ENCODE measurements at places on chromosomes 1 and 21.

GRCh38 chr21:15329191-15329590 lies 264.4 kb upstream of the NRIP1 start:
- DNase-seq: no peak

DNA sequence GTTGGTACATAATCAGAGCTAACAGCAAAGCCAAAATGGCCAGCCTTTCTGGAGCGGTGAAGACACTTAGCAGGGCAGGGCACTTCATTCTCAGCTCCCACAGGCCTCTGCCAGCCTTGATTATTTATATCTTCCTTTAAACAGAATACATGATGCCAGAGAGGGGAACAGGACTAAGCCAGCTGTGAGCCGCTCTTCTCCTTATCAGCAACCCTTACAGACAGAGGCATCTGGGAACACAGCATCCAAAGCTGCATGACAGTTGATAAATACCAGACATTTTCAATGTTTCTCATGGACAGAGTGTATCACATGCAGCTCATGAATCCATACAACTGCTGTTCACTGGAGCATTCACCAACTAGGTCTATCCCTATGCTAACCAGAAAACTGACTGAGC lies 29.1 kb downstream of the DNAJC11 start:
- no peak for DNase-seq

GRCh38 chr1:1122078-1122811 lies 6.4 kb upstream of the C1orf159 start:
- DNase-seq: peak; percentile 95

GRCh38 chr1:27007909-27008582 lies 4.6 kb downstream of the TENT5B start:
- DNase-seq: peak; percentile 56

DNA sequence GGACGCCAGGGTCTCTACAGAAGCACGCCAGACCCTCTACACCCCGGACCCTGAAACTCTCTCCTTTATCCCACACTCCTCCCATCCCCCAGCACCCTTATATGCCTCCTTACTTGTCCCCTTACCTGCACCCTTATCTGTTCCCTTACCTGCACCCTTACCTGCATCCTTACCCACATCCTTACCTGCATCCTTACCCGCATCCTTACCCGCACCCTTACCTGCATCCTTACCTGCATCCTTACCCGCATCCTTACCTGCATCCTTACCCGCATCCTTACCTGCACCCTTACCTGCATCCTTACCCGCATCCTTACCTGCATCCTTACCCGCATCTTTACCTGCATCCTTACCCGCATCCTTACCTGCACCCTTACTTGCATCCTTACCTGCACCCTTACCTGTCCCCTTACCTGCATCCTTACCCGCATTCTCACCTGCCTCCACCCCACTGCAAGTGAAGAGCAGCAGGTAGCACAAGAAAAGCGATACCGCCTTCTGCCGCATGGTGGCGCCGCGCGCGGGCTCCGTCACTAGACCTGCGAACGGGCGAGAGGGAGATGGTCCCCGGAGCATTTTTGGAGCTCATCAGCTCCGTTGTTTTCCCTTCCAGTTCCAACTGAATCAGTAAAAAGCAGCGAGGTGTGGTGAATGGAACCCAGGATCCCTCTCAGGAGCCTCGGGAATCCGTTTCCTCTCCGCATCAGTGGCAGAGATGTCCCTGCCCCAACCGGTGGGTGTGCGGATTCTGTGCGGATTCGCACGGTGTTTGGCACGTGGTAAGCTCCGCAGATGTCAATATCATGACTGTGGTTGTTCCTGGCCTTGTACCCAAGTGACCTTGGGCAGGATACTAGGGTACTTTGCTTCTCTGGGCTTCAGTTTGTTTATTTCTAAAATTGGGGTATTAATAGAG lies 2.9 kb downstream of the IFI6 start:
- peak; percentile 91 for DNase-seq

DNA sequence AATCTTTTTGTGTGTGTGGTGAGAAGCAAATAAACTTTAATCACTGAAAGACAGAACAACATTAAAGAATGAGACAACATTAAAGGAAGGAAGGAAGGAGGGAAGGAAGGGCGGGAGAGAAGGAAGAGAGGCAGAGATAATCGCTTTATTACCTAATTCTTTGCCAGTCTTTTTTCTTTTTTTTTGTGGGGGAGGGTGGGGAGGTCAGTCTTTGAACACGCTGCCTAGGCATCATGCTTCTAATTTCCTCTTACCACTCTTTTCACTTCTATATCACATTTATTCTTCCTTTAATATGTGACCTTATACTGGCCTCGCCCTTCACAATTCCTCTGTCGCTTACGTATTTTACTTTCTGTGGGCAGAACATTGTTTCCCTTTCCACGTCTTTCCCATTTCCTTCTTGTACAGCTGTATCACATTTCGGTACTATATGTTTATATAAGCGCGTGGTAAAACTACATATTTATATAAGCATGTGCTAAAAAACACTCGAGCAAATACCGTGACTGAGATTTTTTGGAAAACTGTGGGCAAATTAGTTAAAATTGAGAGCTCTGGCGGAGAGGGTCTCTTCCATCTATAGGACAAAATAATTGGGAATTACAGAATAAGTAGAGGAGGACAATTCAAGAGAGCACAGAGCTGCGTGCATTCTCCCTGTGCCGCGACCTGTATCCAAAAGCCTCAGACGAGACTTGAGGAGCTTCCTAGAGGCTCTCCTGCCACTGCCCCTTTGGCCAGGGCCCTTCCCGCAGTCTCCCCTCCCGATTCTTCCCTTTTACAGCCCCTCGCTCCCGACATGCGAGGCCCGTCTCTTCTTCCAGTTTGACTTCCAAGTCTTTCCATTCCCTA lies 823 bp upstream of the PRKAA2 start:
- no peak for DNase-seq

DNA sequence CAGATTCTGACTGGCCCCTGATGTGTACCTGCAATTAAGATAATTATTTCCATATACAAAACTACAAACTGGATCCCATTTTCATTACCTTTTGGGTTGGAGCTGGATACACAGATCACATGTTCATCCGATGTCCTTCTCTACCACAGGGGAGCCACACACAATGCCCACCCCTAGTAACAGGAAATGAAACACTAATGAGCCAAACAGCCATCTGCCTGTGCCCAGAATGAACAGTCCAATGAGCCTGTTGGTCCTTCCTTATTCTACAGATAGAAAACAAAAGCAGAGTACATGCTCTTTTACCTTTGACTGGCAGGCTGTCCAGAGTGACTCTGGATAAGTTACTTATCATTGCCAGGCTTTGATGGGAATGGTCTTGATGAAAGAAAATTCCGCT lies 68.6 kb downstream of the SIPA1L2 start:
- DNase-seq: no peak

DNA sequence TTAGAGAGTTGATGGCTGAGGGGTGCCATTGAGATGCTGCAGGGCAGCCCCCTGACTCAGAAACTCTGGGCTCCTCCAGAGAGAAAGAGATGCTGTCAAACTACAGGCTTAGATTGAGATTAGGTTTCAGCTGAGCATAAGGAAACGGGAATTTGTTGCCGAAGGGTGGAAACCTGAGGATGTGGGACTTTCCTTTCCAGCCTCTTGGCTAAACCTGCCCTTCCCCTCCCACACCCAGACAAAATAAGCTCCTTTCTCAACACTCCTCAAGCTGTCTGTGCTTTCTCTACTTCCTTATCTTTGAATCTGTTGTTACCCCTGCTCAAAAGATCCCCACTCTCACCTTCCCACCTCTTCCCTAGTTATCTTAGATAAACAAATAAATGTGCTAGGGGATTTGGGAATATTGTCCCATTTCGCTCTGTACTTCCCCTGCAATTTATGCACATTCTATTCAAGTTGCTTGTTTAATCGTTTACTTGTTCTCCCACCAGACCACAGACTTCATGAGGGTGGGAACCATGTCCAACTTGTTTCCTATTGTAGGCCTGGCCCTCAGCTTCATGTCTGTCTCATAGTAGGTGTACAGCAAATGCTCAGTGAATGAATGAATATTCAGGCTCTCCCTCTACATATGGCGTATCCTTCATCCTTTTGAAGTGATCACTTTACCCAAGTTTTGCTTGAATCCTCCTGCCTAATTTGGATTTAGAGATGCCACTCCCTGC lies 30.6 kb upstream of the MARK1 start:
- no peak for DNase-seq

GRCh38 chr1:109794319-109795132 lies 30.8 kb upstream of the EPS8L3 start:
- peak; percentile 25 for DNase-seq

- DNase-seq: no peak
Observed at GRCh38 chr1:26747048-26747447, 40.7 kb upstream of the PIGV start.

DNA sequence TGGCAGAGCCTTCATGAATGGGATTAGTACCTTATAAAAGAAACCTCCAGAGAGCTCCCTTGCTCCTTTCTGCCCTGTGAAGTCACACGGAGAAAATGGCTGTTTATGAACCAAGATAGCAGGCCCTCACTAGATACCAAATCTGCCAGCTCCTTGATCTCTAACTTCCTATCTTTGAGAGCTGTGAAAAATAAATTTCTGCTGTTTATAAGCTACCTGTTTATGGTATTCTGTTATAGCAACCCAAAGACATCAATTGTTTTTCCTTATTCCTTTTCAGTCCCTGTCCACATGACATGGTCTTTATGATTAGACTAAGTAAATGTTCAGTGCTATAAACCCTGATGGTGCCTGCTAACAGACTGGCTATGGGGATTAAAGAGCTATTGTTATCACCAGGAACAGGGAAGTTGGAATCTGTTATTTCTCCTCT lies 9.7 kb upstream of the STIL start:
- no peak for DNase-seq

GRCh38 chr1:238701024-238701423 lies 685.3 kb upstream of the CHRM3 start:
- no peak for DNase-seq

- peak; percentile 4 for DNase-seq
Observed at GRCh38 chr1:200960948-200961340, 62.6 kb downstream of the KIF21B start.

DNA sequence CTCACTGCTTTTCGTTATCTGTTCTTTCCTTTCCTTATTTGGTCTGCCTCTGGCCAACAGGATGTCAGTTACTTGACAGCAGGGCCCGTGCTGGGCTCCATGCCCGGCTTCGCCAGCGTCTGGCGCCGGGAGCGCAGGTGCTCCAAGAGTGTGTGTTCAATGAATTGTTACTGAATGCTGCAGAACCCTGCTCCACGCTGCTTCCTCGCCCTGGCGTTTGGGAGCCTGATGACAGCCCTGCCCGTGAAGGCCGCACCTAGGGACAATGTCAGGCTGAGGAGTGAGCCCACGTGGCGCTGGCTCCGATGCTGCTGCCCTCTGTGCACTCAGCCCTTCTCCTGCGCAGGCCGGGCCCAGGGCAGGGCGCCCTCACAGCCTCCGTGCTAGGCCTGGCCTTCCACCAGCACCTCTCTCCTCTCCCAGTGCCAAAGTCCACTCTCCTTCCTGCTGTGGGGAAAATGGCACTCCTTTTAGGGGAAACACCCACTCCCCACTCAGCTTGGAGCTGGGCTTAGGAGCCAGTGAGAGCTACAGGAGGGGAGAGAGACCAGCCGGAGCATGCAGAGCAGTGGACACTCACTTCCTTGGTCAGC lies 51.4 kb downstream of the ACBD3 start:
- no peak for DNase-seq

GRCh38 chr1:71695084-71695483 lies 587.3 kb downstream of the NEGR1 start:
- DNase-seq: no peak

DNA sequence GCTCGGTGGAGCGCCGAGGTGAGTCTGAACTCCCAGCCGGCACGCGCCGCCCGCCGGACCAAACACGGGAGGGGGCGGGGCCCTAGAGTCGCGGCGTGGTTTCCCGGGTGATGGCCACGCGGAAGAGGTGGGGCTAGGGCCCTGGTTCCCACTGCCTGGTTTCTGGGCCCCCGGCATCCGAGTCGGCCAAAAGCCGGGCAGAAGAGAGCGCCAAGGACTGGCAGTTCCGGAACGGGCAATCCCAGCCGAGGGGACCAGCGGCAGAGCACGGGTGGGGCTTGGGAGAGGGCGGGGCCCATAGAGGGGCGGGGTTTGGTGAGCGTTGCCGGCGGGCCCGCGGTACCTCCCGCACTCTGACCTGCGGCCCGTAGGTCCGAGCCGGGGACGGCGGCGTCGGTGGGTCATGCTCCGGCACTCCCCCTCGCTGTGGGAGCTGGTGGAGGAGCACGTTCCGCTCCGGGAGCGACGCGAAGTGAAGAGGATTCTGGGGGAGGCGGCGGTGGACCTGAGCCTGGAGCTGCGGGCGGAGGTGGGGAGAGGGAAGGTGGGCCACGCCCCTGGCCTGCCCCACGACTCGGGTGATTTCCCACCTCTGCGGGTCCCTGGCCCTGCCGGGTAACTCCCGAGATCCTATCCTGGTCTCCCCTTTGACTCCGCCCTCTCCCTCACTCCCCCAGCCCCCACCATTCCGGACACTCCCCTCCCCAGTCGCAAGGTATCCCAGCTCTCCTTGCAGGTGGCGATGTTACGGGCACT lies at the start of gene CCDC24:
Gene CCDC24 (plus strand): TSS at position 124 of the 756 bp plus-strand sequence. CDS start 280 bp downstream, at position 404.
- peak; percentile 92 for DNase-seq

DNA sequence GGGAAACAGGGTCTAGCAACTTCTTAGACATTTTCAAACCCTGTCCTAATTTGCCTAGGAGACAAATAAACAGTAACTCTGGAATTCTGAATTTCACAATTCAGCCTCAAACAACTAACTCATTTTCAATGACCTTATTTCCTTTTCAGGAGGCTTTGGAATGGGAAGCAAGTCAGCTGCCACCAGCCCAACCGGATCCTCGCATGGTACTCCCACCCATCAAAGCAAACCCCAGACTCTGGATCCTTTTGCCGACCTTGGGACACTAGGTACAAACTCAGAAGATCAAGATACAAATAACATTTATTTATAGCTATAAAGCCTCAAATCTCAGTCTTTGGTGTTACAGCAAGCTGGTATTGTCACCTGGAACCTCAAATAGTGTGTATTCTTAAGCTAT lies 18.9 kb upstream of the LEPR start:
- DNase-seq: no peak

GRCh38 chr1:203572134-203572625 lies 54.5 kb upstream of the ATP2B4 start:
- no peak for DNase-seq

DNA sequence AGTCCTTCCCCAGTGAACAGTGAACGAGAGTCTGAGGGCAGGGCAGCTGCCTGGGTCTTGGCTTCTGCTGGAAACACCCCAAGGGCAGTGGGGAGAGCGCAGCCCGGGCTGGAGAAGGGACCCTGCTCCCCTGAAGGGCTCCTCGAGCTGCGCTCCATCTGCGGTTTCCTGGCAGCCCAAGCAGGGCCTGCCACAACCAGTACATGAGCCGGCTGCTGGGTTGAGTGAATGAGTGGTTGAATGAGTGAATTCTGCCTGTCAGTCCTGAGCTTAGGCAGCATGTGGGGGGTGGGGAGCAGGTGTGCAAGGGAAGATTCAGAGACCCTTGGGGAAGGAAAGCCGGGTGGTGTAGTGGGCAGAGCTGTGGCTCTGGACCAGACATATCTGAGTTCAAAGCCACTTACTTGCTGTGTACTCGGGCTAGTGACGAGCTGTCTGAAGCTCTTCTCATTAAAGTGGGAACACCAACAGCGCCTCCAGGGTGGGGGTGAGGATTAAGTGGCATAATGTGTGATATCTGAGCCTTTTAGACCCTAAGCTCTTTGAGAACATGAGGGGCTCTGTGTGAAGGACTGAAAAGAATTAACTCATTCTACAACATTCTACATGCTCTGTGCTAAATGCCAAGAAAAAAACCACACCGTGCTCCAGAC lies 3.7 kb downstream of the OPRD1 start:
- no peak for DNase-seq

All from kidney (tissue), 22 donors.